Midbrain (tissue), 1 donor: ENCODE measurements at places on chromosomes 4 and X.
A peak's percentile ranks its signal among the peaks of the same experiment; 100 is the strongest.

DNA sequence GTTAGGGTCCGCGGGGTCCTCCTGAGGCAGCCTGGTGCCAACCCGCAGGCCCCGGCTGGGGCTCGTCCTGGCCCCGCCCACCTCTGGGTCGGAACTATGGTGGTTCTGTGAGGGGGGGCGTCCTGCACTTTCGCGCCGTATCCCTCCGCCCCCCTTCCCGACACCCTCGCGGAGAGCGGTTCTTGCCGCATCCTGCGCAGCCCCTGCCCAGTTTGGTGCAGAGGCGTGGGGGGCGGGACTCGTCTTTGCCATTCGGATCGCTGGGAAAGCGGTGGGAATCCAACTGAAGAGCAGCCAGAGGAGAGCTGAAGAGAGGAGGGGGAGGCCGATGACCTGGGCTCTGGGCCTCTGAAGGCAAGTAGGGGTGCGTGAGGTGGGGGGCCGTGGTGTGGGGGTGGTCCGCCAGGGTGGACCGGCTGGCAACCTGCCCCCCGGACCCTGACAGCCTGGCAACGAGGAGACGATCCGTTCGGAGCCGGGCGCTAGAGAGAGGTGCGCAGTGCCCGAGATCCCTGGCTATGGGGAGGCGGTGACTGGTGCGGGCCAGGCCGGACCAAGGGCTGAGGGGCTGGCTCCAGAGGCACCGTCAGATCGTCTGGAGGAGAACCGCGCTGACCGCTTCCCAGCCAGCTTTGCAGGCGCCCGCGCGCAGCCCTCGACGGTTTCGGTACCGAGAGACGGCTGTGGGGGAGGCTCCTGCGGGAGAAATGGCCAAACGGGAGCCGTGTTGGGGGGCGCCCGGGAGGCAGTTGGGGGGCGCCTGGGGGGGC lies at the start of gene GPRASP1:
GPRASP1 (plus strand) TSS at position 242 of the 770 bp plus-strand sequence. CDS start 2,431 bp downstream, outside the sequence.
- peak; percentile 25 for DNase-seq

- DNase-seq: no peak
Observed at GRCh38 chr4:35867057-35867456, 377.3 kb downstream of the ARAP2 start.

GRCh38 chr4:152719801-152720556 lies 40.2 kb upstream of the TMEM154 start:
- DNase-seq: no peak

DNA sequence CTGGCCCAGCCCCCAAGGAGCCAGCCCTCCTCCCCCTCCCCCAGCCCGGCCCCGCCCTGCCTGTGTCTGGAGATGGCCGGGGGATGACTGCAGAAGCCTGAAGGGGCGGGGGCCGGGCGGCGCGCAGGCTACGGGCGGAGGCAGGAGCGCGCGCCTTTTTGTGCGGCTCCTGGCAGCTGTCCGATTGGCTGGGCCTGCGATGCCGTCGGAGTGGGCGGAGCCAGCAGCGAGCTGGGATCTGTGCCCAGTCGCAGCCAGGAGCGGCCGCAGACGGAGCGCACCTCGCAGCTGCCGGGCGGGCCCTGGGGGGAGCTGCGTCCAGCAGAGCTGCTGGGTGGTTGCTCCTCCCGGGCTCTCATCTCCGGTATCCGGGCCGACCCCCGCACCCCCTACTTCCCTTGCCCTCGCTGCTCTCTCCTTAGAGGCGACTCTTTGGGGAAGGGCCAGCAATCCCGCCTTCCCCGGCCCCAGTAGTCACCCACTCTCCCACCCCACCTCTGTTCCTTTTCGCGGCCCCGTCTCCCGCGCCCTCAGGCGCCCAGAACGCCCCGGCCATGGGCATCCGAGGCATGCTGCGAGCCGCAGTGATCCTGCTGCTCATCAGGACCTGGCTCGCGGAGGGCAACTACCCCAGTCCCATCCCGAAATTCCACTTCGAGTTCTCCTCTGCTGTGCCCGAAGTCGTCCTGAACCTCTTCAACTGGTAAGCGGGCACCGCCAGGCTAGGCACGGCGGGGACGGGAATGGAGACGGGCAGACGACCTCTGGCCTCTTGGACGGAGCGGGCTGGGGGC lies at the start of gene GABRQ:
GABRQ (plus strand) TSS at position 247 of the 794 bp plus-strand sequence; CDS start at position 555, 308 bp downstream.
- peak; percentile 10 for DNase-seq

- no peak for DNase-seq
Observed at GRCh38 chr4:38145741-38146140, 185.5 kb downstream of the PTTG2 start.
